Activated CD4-positive, alpha-beta memory T cell treated with anti-CD3 and anti-CD28 coated beads, Interleukin-2, amount 10 ng/mL, durations not matched to agents 7 days and 5 days (primary cell): ENCODE measurements at places on chromosomes 16 and 17.

DNA sequence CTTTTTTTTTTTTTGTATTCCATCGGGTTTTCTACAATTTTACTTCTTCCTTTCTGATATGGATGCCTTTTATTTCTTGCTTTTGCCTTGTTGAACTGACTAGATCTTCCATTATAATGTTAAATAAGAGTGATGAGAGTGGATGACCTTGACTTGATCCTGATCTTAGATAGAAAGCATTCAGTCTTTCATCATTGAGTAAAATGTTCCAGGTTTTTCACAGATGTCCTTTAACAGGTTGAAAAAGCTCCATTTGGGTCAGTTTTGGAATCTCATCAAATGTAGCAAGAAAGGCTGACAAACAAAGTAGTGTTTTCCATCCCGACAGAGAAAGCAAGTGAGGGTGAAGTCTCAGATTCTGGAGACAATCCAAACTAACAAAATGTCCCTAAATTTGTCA is 27.2 kb upstream of the WIPI1 start:
- H3K36me3 ChIP-seq: peaks cover 4% of the 10 kb centered on the region
- H3K4me3 ChIP-seq: no peak overlapping the region
- H3K4me1 ChIP-seq: peaks cover 28% of the 10 kb centered on the region
- H3K27ac ChIP-seq: no peak overlapping the region
- no peak for DNase-seq
- peaks cover 44% of the 10 kb centered on the region for H3K27me3 ChIP-seq

- H3K4me1 ChIP-seq: peaks cover 10% of the 10 kb centered on the region
- H3K27ac ChIP-seq: no peak overlapping the region
- H3K4me3 ChIP-seq: no peak overlapping the region
Observed at GRCh38 chr16:1450218-1450617, 5.9 kb upstream of the CCDC154 start.

DNA sequence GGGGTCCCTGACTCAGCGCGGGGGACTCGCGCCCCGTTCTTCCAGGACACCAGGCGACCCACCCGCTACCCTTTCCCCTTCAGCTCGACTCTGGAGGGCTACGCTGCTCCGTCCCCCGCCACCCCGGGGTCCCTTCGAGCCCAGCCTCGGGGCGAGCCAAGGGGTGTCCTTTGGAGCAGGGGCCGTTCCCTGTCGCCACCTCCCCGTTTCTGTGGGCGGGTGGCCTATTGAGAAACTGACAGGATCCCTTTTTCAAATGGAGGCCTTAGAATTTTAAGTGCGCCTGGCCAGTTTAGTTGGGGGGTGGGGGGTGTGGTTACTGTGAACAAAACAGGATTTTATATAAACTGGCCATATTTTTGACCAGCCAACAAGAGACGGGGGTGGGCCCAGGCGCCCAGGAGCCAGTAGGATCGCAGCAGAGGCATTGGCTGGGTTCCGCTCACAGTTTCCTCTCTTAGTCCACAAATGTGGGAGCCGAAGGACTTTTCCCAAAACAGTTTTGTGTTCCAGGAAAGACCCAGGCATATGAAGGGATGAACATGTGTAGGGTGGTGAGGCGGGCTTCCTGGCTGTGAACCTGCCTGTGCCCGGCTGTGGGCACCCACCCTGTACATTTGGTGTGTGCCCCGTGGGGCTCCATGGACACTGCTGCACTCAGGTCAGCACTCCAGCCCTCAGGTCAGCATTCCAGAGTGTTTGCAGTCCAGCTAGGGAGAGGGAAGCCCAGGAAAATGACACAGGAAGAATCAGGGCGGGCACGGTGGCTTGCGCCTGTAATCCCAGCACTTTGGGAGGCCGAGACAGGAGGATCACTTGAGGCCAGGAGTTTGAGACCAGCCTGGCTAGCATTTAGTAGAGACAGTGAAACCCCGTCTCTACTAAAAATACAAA is 722 bp upstream of the TIMP2 start:
- H3K36me3 ChIP-seq: no peaks in the 10 kb centered on the region
- H3K4me3 ChIP-seq: peak overlapping the region; percentile 21
- no peak for DNase-seq
- no peak overlapping the region for H3K27ac ChIP-seq
- peaks cover 35% of the 10 kb centered on the region for H3K27me3 ChIP-seq

DNA sequence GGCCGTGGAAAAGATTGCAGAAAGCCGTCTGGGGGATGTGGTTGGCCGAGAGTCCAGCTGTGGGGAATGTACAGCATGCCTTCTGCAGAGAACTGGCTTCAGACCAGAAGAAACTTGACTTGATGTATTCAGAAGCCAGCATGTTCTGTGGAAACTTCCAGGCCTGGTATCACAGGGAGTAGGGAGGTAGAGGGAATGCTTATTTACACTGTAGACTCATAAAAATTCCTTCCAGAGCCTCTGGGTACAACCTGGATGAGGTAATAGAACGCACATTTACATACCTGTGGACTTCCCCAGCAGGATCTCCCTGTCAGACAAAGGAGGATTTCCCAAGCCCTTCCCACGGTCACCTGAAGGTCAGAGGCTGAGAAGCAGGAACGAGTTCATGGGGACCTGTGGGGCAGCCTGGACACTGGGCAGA is 11.8 kb upstream of the GAS7 start:
- no peak for DNase-seq
- H3K4me1 ChIP-seq: no peaks in the 10 kb centered on the region
- H3K36me3 ChIP-seq: no peaks in the 10 kb centered on the region
- H3K27ac ChIP-seq: no peak overlapping the region

DNA sequence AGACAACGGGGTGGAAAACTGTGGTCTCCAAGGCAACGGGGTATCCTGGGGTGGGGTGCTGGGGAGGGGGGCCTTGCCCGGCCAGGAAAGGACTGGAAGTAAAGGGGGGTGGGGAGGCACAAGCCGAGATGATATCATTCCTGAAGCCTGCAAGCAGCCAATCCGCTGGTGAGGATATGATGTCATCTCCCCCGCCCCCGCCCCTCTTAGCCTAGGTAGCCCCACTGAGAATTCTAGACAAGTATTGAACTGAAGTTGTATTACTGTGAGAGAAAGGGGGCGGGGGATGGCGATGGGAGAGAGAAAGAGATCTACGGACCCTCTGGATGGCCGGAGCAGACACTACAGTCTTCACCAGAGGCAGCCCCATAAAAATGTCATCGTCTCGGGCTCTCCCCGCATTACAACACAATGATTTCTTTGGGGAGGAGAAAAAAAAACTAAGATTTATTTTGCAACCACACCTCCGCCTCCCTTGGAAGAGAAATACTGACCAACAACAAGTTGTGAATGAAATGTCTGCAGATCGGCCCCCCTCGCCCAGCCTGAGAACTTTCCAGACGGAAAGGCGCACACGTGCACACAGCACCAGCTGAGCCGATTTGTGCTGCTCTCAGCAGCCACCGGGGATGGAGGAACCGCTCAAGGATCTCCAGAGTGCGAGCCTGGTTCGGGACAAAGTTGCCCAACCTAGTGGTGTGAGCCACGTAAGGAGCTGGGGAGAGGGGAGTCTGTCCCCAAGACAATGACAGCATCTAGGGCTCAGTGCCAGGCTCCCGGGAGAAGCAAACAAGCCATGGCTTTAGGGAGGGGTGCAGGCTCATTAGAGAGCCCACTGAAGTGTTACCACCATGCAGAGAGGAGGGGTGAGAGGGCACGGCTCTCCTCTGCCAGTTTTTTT is 222.1 kb downstream of the SOX9 start:
- no peaks in the 10 kb centered on the region for H3K36me3 ChIP-seq
- H3K4me1 ChIP-seq: no peaks in the 10 kb centered on the region
- H3K27me3 ChIP-seq: no peaks in the 10 kb centered on the region

- peaks cover 6% of the 10 kb centered on the region for H3K27me3 ChIP-seq
- H3K4me1 ChIP-seq: peaks cover 49% of the 10 kb centered on the region
- H3K4me3 ChIP-seq: no peak overlapping the region
- peaks cover 4% of the 10 kb centered on the region for H3K36me3 ChIP-seq
- H3K27ac ChIP-seq: peak overlapping the region; percentile 52
Observed at GRCh38 chr17:10120749-10121148, 77.7 kb downstream of the GAS7 start.

- H3K27ac ChIP-seq: no peak overlapping the region
- no peak for DNase-seq
- no peaks in the 10 kb centered on the region for H3K36me3 ChIP-seq
- peaks cover 2% of the 10 kb centered on the region for H3K4me1 ChIP-seq
- no peak overlapping the region for H3K4me3 ChIP-seq
- H3K27me3 ChIP-seq: peaks cover 10% of the 10 kb centered on the region
Observed at GRCh38 chr16:15769239-15769638, 87.6 kb downstream of the MYH11 start.

DNA sequence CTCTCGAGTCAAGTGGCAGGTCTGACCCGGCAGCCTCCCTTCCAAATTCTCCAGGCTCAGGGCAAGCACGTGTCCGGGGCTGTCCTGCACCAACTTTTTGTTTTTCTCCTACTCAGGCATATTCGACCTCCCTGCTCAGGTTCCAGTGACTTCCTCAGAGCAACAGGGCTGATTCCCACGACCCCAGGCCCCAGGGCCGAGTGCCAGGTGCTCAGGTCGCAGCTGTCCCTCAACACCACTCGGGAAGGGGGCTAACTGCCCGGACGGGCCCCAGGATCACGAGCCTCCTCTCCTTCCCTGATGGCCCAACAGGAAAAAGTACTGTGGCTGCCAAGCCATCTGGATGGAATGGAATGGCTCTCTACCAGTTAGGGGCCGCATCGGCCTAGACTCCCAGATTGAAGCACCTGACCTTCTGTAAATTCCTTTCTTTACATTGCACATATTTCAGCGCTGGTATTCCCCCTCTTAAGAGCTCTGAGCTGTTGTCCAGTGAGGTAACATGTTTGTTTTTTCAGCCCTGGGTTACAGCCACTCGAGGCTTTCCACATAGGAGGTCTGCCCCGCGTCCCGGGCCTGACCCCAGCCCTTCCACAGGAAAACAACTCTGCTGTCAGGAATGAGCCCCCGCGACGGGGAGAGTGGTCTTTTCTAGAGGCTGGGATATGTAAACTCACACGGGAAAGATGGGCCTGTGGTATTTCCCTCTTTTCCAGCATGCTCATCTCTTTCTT is 25.0 kb downstream of the NXN start:
- no peak for DNase-seq
- no peak overlapping the region for H3K4me3 ChIP-seq
- H3K36me3 ChIP-seq: no peaks in the 10 kb centered on the region

DNA sequence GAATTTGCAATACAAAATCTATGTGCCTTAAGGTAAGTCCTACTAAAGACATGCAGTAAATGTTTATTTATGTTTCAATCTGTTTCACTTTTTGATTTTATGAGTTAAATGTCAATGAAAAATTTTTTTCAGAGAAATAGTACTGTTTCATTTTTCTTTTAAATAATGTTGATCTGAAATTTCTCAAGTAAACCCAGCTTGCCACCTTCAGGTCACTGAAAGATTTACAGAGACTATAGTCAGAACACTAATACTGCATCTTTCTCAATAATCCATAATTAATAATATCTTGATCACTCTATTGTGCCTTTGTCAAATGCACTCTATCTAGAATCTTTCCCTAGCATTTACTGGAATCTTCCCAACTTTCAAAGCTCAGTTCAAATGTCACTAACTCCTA is 6.5 kb upstream of the DHX40 start:
- H3K27ac ChIP-seq: no peak overlapping the region
- no peaks in the 10 kb centered on the region for H3K36me3 ChIP-seq
- peaks cover 5% of the 10 kb centered on the region for H3K27me3 ChIP-seq
- DNase-seq: no peak
- no peak overlapping the region for H3K4me3 ChIP-seq

DNA sequence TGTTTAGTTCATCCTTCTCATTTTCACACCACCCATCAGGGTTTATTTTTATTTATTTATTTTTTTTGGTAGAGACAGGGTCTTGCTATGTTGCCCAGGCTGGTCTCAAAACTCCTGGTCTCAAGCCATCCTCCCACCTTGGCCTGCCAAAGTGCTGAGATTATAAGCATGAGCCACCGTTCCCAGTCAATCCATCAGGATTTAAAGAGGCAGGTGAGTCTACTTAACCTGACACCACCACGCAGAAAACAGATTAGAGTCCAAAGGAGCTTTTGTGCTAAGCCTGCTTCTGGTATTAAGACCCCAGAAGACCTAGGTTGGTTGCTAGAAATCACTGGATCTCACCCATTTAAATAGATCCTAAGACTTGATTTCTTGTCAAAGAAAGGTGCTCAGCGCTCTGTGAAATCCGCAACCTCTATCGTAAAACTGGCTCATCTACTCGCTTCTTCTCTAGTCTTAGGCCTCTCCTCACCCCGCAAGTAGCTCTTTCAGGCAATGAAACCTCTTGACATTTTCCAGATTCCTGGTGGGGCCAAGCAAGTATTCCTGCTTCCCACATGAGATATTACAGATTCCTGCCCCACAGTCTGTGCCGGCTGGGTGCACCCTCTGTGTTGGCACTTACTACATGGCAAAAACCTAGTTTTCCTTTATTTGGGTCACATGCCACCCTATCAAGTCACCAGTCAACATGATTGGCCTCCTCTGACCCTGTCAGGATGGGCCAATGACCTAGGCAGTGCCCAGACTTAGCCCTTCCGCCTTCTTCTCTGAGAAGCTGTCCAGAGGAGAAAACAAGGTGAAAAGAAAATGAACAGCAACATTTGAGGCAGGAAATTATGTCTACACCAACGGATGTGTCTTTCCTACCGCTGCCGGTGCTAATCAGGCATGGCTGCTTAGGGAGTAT is 9.0 kb downstream of the PITPNA start:
- peaks cover 24% of the 10 kb centered on the region for H3K36me3 ChIP-seq
- H3K27ac ChIP-seq: no peak overlapping the region
- H3K4me1 ChIP-seq: peaks cover 14% of the 10 kb centered on the region
- no peaks in the 10 kb centered on the region for H3K27me3 ChIP-seq

GRCh38 chr16:27424772-27425498 is 23.0 kb downstream of the IL21R start:
- DNase-seq: peak; percentile 14
- H3K4me3 ChIP-seq: no peak overlapping the region
- peaks cover 71% of the 10 kb centered on the region for H3K36me3 ChIP-seq

DNA sequence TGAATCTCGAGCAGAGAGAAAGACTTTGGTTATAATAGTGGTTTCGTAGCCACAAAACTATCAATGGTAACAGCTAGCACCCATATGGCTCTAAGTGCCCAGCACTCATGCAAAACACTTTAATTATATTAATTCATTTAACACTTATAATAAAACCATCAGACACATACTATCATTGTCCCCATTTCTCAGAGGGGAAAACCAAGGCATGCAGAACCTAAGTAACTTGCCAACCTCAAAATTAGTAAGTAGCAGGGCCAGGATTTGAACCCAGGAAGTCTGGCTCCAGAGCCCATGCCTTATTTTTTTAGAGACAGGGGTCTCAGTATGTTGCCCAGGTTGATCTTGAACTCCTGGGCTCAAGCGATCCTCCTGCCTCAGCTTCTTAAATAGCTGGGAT is 145.6 kb upstream of the HS3ST2 start:
- no peaks in the 10 kb centered on the region for H3K27me3 ChIP-seq
- H3K4me1 ChIP-seq: no peaks in the 10 kb centered on the region

- no peak for DNase-seq
- H3K4me3 ChIP-seq: no peak overlapping the region
- no peaks in the 10 kb centered on the region for H3K27me3 ChIP-seq
- H3K4me1 ChIP-seq: peaks cover 8% of the 10 kb centered on the region
- H3K27ac ChIP-seq: no peak overlapping the region
Observed at GRCh38 chr16:66614161-66614802, 9.8 kb downstream of the CMTM3 start.

GRCh38 chr17:46916211-46916610 is 6.7 kb upstream of the GOSR2 start:
- H3K27ac ChIP-seq: no peak overlapping the region
- no peak overlapping the region for H3K4me3 ChIP-seq
- no peak for DNase-seq
- H3K4me1 ChIP-seq: no peaks in the 10 kb centered on the region

GRCh38 chr17:77462553-77463497 is 322.1 kb downstream of the SEC14L1 start:
- DNase-seq: no peak
- H3K4me1 ChIP-seq: peaks cover 85% of the 10 kb centered on the region
- peaks cover 60% of the 10 kb centered on the region for H3K36me3 ChIP-seq
- H3K27me3 ChIP-seq: no peaks in the 10 kb centered on the region
- peak overlapping the region; percentile 90 for H3K4me3 ChIP-seq

- H3K4me3 ChIP-seq: no peak overlapping the region
- peaks cover 84% of the 10 kb centered on the region for H3K36me3 ChIP-seq
Observed at GRCh38 chr16:70563636-70564035, 40.0 kb downstream of the SF3B3 start.
